Suprapubic skin (tissue), 4 donors: ENCODE measurements at places on chromosomes 4 and X.

GRCh38 chr4:5054532-5054931 lies 3.3 kb downstream of the STK32B start:
- DNase-seq, result no peak
- no peak overlapping the region for H3K4me3 ChIP-seq
- H3K36me3 ChIP-seq, result no peaks in the 10 kb centered on the region
- H3K27me3 ChIP-seq, result peaks cover 9% of the 10 kb centered on the region
- H3K4me1 ChIP-seq, result peaks cover 24% of the 10 kb centered on the region

GRCh38 chrX:132957211-132958090 lies 978 bp downstream of the HS6ST2 start:
- peaks cover 43% of the 10 kb centered on the region for H3K27me3 ChIP-seq
- H3K36me3 ChIP-seq, result no peaks in the 10 kb centered on the region
- no peak for DNase-seq
- H3K4me3 ChIP-seq, result peak overlapping the region; percentile 50
- no peak overlapping the region for H3K27ac ChIP-seq

GRCh38 chrX:10549280-10549679 lies 71.1 kb downstream of the MID1 start:
- no peak for DNase-seq
- H3K4me3 ChIP-seq, result no peak overlapping the region
- H3K36me3 ChIP-seq, result no peaks in the 10 kb centered on the region
- no peak overlapping the region for H3K27ac ChIP-seq
- H3K4me1 ChIP-seq, result no peaks in the 10 kb centered on the region

DNA sequence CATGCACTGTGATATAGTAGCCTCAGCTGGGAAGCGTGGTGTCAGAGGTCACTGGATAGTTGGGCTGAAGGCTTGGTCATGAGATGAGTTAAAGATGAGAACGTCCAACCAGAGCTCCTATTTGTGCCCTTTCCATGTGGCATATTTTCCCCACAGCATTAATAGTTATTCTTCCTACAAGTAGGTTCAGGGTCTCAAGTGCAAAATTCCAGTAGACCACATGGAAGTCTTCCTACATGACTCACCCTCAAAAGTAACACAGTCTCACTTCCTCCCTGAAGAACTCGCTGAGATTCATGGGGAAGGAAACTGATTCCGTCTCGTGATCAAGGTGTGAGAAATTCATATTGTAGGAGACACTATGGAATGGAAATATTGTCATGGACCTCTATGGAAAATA lies 1212.5 kb upstream of the PRKX start:
- H3K36me3 ChIP-seq, result no peaks in the 10 kb centered on the region
- H3K27me3 ChIP-seq, result no peaks in the 10 kb centered on the region
- no peak for DNase-seq

DNA sequence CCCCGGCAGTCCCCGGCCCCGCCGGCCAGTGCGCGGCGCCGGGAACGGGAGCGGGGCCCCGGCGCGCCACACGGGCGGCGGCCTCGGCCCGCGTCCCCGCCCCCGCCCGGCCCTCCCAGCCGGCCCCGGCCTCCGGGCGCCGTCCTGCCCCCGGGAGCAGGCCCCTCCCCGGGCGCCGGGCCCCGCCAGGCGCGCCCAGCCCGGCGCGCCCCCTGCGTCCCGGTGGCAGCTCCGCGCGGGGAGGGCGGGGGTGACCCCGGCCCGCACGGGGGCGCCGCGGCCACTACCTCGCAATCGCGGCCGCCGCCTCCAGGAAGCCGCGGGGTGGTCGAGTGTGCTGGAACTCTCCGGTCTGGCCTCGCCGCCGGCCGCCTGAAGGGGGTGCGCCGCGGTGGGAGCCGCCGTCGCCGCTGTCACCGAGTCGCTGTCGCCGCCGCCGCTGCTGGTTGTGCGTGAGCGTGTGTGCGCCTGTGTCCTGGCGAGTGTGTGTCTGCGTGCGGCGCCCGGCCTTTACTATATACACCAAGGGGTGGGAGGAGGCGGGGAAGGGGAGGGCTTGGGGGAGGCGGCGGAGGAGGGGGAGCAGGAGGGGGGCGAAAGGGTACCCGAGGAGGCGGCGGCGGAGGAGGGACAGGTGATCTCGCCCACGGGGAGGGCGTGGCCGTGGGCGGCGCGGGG lies at the start of gene RAI2:
Gene RAI2 (minus strand): TSS at position 488 of the 678 bp plus-strand sequence. CDS start 59,288 bp downstream, outside the sequence.
- peak within 1 kb of the TSS; percentile 50 for H3K27ac ChIP-seq
- H3K36me3 ChIP-seq, result no peaks in the 10 kb centered on the region

DNA sequence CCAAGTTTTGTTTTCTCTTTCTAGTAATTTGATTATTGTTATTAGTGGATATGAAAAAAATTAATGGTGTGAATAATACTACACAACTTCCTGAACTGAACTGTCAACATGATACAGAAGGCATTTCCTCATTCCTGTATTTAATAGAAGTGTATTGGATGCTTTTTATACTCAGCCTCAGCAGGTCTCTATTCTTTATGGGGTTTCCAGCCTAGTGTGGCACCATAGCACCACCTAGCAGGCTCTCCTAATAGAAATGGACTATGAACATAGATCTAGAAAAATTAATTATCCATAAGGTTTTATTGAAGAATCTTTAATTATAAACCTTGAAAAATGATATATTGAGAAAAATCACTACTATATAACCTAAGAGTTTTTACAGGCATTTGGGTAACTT lies 52.4 kb downstream of the GLRB start:
- H3K36me3 ChIP-seq, result no peaks in the 10 kb centered on the region
- no peaks in the 10 kb centered on the region for H3K27me3 ChIP-seq
- no peaks in the 10 kb centered on the region for H3K4me1 ChIP-seq
- H3K4me3 ChIP-seq, result no peak overlapping the region
- H3K27ac ChIP-seq, result no peak overlapping the region

DNA sequence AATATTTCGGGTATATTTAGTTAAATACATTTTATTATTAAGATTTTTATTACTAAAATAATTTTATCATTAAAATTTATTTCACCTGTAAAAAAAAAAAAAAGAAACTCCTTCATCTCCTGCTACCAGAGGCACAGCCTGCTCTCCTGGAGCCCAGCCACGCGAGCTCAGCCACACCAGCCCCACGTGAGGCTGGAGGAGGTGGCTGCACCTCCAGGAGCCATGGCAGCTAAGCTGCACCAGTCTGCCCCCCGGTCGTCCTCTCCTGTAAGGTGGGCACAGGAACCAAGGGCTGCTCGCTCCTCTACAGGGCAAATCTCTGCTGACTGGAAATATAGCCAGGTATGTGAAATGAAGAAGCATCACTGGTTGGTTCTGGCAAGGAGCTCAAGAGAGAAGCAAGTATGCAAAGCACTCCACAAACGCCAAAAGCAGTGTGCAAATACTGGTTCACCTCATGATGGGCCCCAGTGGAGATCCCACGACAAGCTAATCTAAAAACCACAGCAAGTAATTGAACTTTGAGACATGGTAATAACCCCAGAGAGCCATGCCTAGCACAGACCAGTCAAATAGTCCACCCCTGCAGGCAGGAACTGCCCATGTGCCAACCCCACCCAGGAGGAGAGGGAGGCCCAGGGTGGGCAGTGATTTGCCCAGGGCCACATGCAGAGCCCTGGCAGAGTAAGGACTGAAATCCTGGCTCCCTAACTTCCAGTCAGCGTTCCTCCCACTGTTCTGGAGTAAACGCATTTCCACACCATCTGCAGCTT lies 90.1 kb downstream of the WFS1 start:
- H3K4me3 ChIP-seq, result no peak overlapping the region
- no peak for DNase-seq
- no peaks in the 10 kb centered on the region for H3K4me1 ChIP-seq
- no peak overlapping the region for H3K27ac ChIP-seq

DNA sequence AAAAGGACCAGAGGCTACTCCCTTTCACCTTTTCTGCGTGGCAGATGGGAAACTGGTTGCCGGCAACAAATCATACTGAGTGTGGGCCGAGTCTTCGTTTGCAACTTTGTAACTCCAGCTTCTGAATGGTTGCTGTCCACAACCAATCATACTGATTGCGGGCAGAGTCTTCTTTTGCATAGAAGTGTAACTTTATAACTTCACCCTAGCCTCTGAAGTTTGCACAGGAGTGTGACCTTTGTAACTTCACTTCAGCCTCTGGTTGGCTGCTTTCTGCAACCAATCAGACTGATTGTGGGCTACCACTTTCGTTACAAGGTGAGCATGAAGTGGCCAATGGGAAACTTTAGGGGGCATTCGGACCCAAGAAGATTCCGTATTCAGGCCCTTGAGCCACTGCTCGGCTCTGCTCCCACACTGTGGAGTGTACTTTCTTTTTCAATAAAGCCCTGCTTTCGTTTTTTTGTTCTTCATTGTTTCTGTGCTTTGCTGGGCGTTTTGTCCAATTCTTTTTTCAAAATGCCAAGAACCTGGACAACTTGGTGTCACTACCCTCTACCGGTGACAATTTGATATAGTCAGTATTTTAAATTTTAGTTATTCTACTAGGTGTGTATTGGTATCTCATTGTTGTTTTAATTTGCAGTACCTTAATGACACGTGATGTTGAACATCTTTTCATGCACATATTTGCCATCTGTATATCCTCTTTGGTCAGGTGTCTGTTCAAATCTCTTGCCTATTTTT lies 9.0 kb upstream of the PAGE5 start:
- H3K4me1 ChIP-seq, result no peaks in the 10 kb centered on the region
- no peak overlapping the region for H3K4me3 ChIP-seq
- H3K36me3 ChIP-seq, result no peaks in the 10 kb centered on the region
- no peaks in the 10 kb centered on the region for H3K27me3 ChIP-seq

DNA sequence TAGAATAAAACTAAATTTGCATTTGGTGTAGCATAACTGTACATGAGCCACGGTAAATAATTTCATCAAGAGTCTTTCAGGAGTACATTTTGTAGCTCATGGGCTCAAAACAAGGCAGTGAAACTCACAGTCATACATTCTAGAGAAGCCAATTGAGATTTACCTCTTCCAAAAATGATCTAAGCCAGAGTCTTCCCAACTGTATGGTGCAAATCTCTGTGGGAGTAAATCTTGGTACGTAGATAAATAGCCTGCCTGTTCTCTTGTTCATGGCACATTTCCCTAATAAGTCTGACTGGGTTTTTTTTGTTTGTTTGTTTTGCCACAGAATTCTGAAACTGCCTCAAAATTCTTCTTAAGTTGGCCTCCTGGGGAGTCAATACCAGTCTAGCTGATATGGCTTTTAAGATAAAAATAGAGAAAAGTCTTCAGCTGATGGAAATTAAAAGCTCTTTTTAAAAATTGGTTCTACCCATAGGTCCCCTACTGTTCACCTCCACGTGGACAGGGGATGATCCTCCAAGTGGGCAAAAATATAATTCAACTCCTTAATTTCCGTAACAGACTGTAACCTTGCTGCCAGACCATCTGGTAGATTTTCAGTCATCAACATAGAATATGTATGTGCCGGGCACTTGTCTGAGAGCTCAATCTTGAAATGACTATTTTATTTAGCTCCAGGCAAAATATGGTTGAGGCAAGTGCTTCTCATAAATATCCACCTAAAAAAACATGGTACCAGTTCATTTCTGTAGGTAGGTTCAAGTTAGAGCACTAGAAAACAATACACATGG lies 365.4 kb downstream of the PDHA2 start:
- no peaks in the 10 kb centered on the region for H3K4me1 ChIP-seq
- H3K27ac ChIP-seq, result no peak overlapping the region
- H3K27me3 ChIP-seq, result no peaks in the 10 kb centered on the region
- no peak for DNase-seq
- no peak overlapping the region for H3K4me3 ChIP-seq
- no peaks in the 10 kb centered on the region for H3K36me3 ChIP-seq

DNA sequence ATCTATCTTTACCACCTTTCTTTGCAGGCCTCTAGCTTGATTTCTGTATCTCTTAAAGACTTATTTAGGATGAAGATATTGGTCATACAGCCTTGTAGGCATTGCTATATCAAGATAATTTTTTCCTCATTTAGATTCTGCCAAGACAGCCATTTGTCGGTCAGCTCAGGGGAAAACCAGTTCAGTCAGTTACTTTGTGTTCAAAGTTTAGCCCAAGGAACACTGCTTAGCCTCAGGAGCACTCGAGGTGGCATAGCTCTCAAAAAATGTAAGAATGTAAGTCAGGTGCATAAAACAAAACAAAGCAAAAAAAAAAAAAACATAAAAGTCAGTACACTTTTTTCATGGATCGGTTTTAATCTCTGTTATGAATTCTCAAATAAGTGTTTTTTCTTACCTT lies 43.4 kb downstream of the NRK start:
- no peaks in the 10 kb centered on the region for H3K4me1 ChIP-seq
- H3K27me3 ChIP-seq, result no peaks in the 10 kb centered on the region
- no peak overlapping the region for H3K27ac ChIP-seq
- DNase-seq, result no peak
- no peaks in the 10 kb centered on the region for H3K36me3 ChIP-seq

DNA sequence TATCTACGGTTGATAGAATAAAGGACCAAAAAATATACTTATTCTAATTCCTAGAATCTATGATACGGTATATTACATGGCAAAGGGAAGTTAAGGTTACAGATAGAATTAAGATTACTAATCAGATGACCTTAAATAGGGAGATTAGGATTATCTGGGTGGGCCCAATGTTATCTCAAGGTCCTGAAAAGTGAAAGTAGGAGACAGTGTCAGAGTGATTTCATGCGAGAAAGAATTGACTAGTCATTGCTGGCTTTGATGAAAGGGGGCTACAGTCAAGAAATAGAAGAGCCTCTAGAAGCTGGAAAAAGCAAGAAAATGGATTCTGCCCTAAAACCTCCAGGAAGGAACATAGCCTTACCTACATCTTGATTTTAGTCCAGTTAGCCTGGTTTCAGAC lies 176.9 kb upstream of the PPP1R2C start:
- no peak overlapping the region for H3K27ac ChIP-seq
- no peaks in the 10 kb centered on the region for H3K27me3 ChIP-seq
- H3K4me3 ChIP-seq, result no peak overlapping the region
- no peaks in the 10 kb centered on the region for H3K4me1 ChIP-seq

- no peaks in the 10 kb centered on the region for H3K27me3 ChIP-seq
- no peak overlapping the region for H3K27ac ChIP-seq
- H3K4me3 ChIP-seq, result no peak overlapping the region
These were observed 44.6 kb upstream of the VEGFC start for GRCh38 chr4:176837169-176837895.

DNA sequence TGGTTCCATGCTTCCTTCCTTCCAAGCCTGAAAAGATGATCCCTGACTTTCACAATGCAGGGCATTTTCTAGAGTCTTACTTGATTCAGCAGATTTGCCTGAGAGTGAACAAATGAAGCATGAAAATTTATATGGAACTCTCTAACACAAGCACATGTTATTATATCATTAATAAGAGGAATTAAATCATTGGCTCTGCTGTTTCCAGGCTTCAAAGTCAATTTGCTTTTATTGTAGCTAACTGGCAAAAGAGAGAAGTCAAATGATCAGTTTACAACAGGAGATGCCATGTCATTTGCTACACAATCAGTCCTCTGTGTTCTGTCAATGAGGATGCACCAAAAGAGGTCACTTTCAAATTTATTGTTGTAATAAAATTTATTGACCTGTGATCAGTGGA lies 101.5 kb upstream of the UGT8 start:
- DNase-seq, result no peak
- no peaks in the 10 kb centered on the region for H3K27me3 ChIP-seq
- H3K4me3 ChIP-seq, result no peak overlapping the region
- H3K4me1 ChIP-seq, result no peaks in the 10 kb centered on the region

DNA sequence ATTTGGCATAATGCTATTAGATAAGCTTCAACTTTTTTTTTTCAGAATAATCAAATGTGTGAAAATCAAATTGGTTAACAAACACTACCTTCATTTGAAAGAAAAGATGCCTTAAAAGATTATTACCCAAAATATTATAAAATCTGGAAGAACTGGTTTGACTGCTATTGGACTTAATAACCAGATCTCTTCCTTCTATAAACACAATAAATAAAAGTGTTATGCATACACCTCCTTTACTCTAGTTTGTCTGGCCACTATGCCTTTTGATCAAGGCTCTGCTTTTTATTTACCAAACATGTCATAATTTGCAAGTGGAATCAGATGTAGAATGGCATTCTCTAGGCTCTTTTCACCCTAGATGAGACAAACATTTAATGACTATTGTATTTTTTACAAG lies 897.3 kb upstream of the EPHA5 start:
- H3K4me1 ChIP-seq, result no peaks in the 10 kb centered on the region
- H3K27me3 ChIP-seq, result no peaks in the 10 kb centered on the region
- H3K4me3 ChIP-seq, result no peak overlapping the region
